NCI-H1930 (cell line): ENCODE measurements at places on chromosomes 4 and X.

GRCh38 chrX:118724775-118725174 lies 2.6 kb upstream of the IL13RA1 start:
- DNase-seq: no peak

DNA sequence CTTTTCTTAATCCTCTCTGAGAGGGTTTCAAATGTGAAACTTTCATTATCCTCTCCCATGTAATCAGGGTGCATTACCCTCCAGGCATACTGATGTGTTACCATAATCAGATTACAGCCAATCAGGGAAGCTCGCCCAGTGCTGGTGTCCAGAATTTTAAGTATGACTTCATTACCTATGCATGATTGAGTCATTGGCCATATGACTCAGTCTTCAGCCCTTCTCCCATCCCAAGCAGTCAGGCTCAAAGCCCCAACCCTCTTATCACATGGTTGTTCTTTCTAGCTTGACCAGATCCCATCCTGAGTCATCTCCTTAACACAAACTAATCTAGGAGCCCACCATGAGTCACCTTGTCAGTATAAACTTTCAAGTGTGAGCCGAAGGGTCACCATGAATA lies 1668.1 kb upstream of the AGA start:
- DNase-seq: no peak

- no peak for DNase-seq
Observed at GRCh38 chr4:70608324-70608723, 16.3 kb downstream of the AMBN start.

- no peak for DNase-seq
Observed at GRCh38 chr4:101326576-101326975, 20.8 kb downstream of the PPP3CA start.

GRCh38 chrX:108312011-108312410 lies 126.2 kb downstream of the COL4A6 start:
- DNase-seq: no peak

DNA sequence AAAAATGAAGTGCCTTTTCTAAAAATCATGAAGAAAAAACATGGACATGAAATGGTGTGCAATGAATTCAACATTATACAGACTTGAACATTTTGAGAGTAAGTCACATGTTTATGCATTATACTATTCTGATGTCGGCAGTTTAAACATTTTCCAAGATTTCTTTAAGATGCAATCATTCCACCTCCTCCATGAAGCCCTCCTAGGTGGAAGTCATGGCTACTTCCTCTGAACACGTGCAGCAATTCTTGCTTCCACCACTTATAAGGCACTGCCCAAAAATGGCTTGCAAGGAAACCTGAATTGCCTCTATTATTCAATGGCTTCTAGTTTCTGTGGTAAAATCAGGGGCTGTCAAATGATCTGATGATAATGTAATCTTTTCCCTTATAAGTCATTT lies 25.8 kb downstream of the IGFBP7 start:
- DNase-seq: no peak

DNA sequence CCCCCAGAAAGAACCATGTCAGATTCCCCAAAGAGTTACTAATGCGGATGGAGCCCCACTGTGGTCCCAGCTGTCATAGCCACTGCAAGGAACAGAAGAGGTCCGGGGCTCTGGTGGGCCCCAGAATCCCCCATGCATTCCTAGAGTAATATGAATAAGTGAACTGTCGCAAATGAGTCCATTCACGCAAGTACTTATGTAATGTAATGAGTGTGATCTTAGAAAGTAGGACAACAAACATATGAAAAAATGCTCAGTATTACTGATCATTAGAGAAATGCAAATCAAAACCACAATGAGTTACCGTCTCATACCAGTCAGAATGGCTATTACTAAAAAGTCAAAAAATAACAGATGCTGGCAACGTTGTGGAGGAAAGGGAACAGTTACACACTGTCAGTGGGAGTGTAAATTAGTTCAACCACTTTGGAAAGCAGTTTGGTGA lies 141.5 kb upstream of the RBPJ start:
- no peak for DNase-seq

DNA sequence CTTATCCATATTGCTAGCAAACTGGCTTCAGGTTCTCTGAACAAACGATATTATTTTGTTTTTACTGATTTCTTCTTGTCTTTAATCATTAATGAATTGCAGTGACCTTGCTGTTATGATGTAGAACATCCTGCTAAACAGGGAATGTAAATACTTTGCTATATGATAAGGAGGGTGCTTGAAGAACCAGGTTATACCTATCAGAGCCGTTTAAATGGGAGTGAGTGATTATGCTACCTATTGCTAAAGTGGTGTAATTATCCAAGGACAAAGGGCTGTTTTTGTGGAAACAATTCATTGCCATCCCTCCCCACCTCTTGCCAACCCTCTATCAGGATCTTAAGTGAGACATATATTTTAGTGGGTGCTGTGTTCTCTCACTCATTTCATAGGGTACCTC lies 788.9 kb downstream of the RPA4 start:
- peak; percentile 76 for DNase-seq

DNA sequence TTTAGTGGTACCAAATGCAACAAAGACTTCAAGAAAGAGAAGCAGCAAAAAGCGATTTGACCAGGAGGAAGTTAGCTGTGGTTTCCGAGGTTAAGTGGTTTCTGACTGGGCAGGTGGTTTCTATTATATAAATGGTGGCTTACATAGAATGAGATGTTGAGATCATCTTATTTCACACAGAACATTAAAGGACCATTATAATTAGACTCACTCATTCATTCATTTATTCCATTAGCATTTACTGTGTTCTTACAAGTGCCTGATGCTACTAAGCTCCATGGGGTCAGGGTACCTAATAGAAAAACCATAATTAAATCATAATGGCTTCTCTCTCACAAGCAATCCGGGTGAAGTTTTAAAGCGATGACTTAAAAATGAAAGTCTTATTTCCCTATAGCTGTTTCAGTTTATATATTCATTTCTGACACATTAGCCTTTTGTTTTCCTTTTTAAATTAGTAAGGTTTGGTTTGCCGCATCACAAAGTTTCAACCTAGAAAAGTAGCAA lies 10.6 kb downstream of the TSPAN6 start:
- no peak for DNase-seq
